ENCODE measurements at places on chromosomes 16 and 17.

- no peak for ATAC-seq
Observed at GRCh38 chr17:34384822-34385605, 22.0 kb upstream of the CCL1 start.

GRCh38 chr17:2337544-2338314 lies 428 bp downstream of the SGSM2 start:
- peak; percentile 61 for ATAC-seq

- ATAC-seq: no peak
Observed at GRCh38 chr17:64498308-64499203, 1.7 kb upstream of the POLG2 start.

- no peak for ATAC-seq
Observed at GRCh38 chr17:2795441-2796163, 636 bp upstream of the RAP1GAP2 start.

- no peak for ATAC-seq
Observed at GRCh38 chr17:80281516-80281915, 20.9 kb downstream of the RNF213 start.

GRCh38 chr17:6686026-6686425 lies 27.1 kb downstream of the SLC13A5 start:
- ATAC-seq: no peak

GRCh38 chr16:81673432-81673831 lies 105.7 kb upstream of the PLCG2 start:
- no peak for ATAC-seq

DNA sequence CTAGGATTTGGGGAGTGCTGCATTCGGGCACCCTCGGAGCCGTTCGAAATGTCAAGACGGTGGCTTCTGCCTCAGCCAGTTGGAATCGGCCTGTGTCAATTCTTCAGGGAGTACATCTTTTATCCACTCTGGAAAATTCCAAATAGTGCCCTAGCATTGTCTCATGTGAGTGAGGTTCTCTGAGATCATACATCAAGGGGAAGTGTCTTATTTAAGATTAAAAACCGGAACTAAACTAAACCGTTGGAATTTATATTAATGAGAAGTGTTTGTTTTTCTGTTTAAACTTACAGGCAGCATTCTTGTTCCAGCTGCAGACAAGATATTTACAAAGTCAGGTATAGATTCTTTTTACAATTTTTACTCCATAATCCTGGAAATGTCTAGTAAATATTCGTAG lies 56.8 kb downstream of the SLC47A1 start:
- ATAC-seq: no peak

- ATAC-seq: no peak
Observed at GRCh38 chr17:2798678-2799077, 2.4 kb downstream of the RAP1GAP2 start.

DNA sequence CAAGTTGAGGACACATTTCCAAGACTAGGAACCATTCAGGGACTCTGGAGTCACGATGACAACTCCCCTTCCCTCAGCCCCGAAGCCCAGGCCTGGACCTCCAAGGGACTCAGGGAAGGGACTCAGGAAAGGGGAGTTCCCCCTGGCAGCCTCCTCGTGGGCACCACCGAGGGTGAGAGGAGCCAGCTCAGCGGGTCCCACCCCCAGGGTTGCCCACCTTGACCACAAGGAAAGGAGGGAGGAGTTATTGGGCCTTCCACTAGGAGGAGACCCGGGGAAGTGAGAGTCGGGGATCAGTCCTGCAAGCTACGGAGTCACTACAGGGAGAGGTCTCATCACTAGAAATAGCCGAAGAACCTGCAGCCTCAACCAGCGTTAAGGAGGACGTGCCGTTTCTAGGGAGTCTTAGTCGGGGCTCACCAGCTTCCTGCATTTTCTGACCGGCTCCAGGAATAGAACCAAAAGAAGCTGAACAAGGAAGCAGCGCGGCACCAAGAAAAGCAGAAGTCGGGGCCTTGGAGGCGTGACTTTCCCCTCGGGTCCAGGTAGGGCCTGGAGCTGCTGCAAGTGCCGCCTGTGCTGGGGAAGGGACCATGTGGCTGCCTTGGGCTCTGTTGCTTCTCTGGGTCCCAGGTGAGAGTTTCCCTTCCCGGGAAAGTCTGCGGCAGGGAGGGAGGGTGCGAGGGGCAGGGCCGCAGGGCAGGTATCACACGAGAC lies at the start of gene CD300A:
Gene CD300A (plus strand): TSS at position 524 of the 717 bp plus-strand sequence. CDS start 70 bp downstream, at position 594.
- peak; percentile 55 for ATAC-seq

GRCh38 chr16:82639263-82639662 lies 12.5 kb downstream of the CDH13 start:
- ATAC-seq: no peak

DNA sequence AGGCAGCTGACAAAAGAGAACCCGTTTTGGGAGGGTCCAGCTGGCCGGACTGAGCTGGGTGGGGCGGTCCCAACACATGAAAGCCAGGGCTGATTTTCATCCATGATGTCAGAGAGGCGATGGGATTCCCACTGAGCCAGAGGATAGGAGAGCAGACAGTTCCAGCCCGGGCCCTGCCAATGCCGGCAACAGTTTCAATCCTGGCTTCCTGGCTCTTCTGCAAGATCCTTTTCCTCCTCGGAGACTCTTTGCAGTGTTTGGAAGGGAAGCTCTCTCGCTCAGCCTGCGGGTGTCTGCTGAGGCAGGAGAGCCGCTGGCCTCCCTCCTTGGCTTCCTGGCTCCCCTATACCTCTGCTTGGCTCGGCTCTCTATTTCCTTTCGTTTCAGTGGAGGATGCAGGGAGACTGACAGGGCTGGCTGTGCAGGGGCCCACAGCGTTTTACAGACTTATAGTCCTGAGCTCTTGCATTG lies 145.5 kb upstream of the SOX9 start:
- no peak for ATAC-seq

DNA sequence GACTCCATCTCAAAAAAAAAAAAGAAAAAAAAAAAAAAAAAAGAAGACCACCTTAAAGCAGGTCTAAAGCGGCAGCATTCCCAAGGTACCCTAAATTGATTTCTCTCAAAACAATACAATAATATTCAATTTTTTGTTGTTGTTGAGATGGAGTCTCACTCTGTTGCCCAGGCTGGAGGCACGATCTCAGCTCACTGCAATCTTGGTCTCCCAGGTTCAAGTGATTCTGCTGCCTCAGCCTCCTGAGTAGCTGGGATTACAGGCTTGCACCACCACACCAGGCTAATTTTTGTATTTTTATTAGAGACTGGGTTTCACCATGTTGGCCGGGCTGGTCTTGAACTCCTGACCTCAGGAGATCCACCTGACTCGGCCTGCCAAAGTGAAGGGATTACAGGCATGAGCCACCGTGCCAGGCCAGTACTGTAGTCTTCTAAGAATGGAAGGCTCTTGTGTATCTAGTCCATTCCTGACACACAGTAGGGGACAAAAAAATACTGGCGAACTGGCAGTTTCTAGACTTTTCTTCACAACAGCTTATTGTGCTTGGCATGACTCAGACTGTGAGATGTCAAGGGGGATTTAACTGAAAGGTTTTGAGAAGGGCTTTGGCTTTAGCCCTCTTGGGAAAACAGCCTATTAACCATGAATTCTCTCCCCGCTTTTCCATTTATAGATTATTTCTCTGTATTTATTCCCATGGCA lies 17.3 kb downstream of the CDR2 start:
- ATAC-seq: peak; percentile 17

DNA sequence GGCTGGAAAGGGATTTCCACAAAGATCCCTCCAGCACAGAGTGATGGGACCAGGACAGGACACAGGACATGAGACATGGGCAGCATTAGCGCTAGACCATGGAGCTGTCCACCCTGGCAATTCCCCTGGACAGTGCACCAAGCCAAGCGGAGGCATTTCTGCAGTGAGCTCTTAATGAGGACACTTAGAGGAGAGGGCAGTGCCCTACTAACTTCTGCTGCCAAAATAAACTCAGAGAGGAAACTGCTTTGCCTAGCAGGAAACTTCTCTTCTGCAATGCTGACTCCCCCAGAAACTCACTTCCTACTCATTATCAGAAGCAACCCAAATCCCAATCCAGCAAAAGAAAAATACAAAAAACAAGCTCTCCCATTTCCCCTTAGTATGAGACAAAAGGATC lies 119.2 kb downstream of the HS3ST2 start:
- ATAC-seq: no peak

DNA sequence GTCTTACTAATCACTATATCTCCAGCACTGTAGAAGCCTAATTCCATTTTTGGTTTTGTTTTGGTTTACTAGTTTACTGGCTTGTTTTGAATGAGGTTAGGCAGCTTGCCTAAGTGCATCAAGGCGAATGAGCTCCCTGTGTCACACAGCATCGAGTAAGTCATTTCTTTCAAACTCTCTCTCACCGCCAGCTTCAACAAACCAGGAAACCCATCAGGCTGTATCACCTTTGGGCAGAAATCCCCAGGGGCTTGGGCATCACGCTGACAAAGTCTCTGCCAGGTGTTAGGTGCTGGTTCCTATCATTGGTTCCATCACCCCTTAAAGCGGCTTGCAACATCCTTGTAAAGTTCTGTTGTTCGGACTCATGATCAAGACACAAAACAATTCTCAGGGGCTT lies 226.6 kb downstream of the GRIN2A start:
- no peak for ATAC-seq

DNA sequence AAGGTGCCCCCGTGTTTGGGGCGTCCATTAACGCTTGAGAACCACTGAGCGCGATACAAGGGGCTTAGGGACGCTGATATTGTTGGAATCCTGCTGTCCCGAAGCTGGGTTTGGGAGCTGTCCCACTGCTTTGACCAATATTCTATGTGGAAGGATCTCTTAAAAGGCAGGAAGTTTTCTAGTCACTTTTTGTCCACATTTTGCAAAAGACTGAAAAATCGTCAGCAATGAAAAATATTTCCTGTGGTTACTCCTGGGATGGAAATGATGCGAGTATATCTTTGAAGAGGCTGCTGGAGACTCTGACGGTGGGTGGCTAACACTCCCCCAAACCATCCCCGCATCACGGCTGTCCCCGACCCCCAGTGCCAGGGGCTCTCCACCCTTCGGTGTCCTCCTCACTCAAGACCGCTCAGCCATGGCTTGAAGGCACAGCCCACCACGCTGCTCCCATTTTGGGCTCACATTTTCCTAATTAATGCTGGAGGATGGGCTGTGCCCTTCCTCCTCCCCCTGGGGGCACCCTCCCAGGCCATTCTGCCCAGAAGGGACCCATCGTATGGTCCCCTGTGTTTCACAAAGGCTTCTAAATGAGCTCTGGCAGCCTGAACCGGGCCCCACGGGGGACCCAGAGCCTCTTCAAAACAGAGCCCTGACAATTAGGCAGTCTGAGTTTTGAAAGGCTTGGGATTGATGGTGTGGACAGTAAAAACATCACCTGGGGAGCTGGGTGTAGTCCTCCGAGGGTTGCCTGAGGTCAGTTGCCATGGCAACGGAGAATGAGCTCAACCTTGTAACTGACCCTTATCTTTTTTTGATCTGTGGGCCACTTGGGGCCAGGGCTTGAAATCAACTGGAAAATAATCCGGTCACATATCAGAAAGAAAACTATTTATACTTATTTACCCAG lies 158.6 kb downstream of the C16orf78 start:
- ATAC-seq: no peak

All from stimulated activated memory B cell treated with anti-CD40 and anti-IgM and Interleukin-4, amounts not matched to agents 10 μg/mL and 1 μg/mL and 100 μg/mL, for 72 hours (primary cell).